ENCODE measurements at places on chromosomes 12 and 14. TPM values are rescaled to one million over a fixed set of nuclear protein-coding genes. Genes with fewer than 3 reads are reported as not detected.

- no peak for DNase-seq
These were observed 188.3 kb downstream of the GXYLT1 start for GRCh38 chr12:41956353-41956752.

DNA sequence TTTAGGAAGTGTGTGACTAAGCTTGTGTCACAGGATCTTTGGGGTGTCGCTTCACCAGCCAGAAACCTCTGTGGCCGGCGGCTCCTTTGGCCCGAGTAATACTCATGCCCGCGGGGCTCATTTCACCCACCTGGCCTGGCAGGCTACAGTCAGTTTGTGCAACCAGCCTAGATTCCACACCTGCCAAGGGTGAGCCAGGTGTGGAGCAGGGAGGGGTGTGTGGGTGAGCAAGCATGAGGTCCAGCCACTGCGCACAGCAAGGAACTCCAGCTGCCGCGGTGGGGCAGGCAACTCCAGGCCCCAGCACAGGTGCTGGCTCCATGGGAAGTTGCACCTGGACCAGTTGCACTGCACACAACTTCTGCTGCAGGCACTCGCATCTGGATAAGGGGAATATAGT, 462.3 kb upstream of the LRFN5 start:
- no peak for DNase-seq

GRCh38 chr12:79614730-79615129, 76.0 kb downstream of the PAWR start:
- DNase-seq = no peak

DNA sequence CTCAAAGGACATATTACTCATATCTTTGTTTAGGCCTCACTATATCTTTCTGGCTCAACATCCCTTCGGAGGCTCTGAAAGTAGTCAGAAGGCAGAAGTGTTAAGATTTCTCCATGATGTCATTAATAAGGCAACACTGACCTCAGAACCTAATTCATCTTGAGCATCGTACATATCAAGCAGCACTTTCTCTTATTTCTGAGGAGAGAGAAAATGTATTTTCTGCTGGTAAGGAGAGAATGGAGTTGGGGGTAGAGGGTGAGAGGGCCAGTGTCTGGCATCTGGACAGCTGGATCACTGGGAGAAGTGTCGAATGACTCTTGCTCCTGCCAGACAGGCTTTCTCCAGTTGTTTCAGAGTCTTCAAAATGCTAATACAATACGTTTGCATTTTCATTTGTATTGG, 213.2 kb upstream of the PRICKLE1 start:
- no peak for DNase-seq

GRCh38 chr12:132329720-132330548, 545 bp upstream of the GALNT9 start:
- no peak for DNase-seq

- DNase-seq = no peak
These were observed 142.1 kb downstream of the TSPAN9 start for GRCh38 chr12:3219233-3219632.

Gene DNAJC22
- 0.14 TPM for total RNA-seq

Gene CYP27B1
- 42.1 TPM for total RNA-seq

Gene ZDHHC22
- not detected for total RNA-seq

All from mammary epithelial cell (primary cell).